ENCODE measurements at places on chromosomes 16 and 17. TPM values are rescaled to one million over a fixed set of nuclear protein-coding genes. Genes with fewer than 3 reads are reported as not detected.

GRCh38 chr17:57068222-57068658 is 16.8 kb upstream of the AKAP1 start:
- no peak overlapping the region for H3K4me3 ChIP-seq
- no peak overlapping the region for H3K27ac ChIP-seq
- no peaks in the 10 kb centered on the region for H3K36me3 ChIP-seq
- DNase-seq: no peak
- H3K27me3 ChIP-seq: no peaks in the 10 kb centered on the region

Gene SPAG7
- 127 TPM for total RNA-seq

DNA sequence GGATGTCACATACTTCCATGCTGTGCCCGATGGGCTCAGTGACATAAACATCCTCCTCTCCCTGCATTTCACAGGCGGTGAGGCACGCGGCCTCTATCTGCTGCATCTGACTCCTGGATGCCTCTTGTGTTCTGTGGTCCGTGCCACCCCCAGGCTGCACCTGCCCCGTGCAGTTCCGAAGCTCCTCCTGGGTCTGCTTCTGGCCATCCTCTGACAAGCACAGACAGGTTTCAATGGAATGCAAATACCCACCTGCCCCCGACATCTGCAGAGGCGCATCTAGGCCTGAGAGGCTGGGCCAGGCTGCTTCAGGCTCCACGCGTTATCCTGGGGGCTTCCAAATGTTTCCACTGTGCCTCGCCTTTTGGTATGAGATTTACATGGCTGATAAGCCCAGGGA is 46.3 kb upstream of the DNAH17 start:
- no peaks in the 10 kb centered on the region for H3K4me1 ChIP-seq
- no peak overlapping the region for H3K4me3 ChIP-seq
- DNase-seq: no peak
- no peaks in the 10 kb centered on the region for H3K27me3 ChIP-seq
- no peaks in the 10 kb centered on the region for H3K36me3 ChIP-seq

DNA sequence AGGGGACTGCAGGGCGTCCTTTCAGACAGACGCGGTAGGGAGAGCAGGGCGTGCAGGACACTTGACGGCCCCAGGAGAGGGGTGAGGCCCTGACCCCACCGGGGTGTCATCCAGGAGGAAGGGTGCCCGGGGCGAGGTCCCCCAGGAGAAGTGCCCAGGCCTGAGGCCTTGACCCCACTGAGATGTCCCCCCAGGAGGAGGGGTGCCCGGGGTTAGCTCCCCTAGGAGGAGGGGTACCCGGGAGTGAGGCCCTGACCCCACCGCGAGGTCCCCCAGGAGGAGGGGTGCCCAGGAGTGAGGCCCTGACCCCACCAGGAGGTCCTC is 27.2 kb upstream of the METRNL start:
- peak overlapping the region; percentile 70 for H3K27ac ChIP-seq
- H3K27me3 ChIP-seq: no peaks in the 10 kb centered on the region
- H3K4me1 ChIP-seq: peaks cover 27% of the 10 kb centered on the region
- no peak for DNase-seq

Gene PLLP
- 1.9 TPM for total RNA-seq

DNA sequence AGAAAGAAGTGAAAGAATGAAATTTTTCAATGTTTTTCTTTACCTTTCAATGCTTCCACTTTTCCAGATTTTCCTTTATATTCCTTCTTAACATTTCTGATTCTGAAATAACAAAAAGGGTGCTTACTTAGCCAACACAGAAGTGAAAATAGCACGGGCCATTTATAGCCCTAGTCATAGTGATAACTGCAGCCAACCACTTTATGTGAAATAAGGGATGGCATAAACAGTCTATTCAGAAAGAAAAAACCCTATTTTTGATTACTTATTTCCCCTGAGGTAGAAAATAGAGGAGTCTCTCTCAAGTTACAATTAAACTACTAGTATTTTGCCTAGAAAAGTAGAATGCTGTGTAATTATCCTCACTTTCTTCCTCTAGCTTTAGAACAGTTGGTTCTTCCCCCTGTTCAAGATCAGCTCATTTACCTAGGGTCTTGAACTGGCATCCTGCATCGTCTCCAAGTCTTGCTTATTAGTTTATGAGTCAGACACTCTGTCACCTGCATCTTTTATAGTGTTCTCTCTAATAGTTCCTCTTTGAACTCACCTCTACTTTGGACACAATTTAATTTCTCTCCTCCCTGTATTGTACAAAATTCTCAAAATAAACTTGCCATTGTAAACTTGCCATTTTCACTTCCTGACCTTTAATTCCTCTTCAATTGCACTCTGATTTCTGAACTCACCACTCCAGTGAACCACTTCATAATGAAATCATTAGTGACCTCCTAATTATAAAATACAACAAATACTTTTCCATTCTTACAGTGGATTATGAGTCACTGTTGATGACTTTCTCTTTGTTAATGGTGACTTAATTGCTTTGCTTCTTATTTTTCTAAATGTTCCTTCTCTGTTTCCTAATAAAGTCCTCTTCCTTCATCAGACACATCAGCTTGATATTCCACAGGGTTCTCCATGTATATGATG is 23.6 kb downstream of the ABCA6 start:
- no peak for DNase-seq
- no peaks in the 10 kb centered on the region for H3K36me3 ChIP-seq
- H3K4me3 ChIP-seq: peak overlapping the region; percentile 26
- no peaks in the 10 kb centered on the region for H3K27me3 ChIP-seq

- no peaks in the 10 kb centered on the region for H3K27me3 ChIP-seq
- no peak overlapping the region for H3K4me3 ChIP-seq
- H3K27ac ChIP-seq: no peak overlapping the region
These were observed 55.3 kb upstream of the MTSS2 start for GRCh38 chr16:70740914-70741782.

Gene KRT16
- not detected for total RNA-seq

DNA sequence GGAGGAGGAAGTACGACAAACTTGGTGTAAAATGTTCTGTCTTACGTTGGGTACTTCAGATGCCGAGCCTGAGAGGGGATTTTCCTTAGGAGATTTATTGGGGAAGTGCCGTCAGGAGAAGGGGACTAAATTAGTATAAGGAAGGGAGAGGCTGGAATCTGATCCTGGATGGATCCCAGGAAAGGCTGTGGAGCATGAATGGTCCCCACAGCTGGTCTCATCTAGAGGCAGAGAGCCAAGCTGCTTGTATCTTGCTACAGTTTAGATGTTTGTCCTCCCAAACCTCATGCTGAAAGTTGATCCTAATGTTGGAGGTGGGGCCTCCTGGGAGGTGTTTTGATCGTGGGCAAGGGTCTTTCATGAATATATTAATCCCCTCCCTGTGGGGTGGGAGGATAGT is 798.4 kb upstream of the EEF2KMT start:
- no peak overlapping the region for H3K4me3 ChIP-seq
- H3K27ac ChIP-seq: no peak overlapping the region
- no peaks in the 10 kb centered on the region for H3K36me3 ChIP-seq
- H3K27me3 ChIP-seq: no peaks in the 10 kb centered on the region
- no peaks in the 10 kb centered on the region for H3K4me1 ChIP-seq
- DNase-seq: no peak

DNA sequence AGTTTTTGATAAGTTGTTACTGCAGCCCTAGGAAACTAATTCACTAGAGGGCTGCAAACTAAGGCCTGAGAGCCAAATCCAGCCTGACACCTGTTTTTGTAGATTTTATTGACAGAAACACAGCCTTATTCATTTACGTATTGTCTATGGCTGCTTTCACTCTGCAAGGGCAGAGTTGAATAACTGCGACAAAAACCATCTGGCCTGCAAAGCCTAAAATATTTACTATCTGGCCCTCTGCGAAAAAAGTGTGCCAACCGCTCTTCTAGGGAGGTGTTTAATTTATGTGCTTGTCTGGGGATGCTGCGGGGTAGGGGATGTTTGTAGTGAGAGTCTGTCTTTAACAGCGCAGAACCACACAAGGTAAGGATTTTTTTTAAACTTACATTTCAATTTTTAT is 165.0 kb upstream of the RBFOX1 start:
- no peak overlapping the region for H3K4me3 ChIP-seq
- H3K4me1 ChIP-seq: no peaks in the 10 kb centered on the region
- no peak overlapping the region for H3K27ac ChIP-seq

Gene MGRN1
- 39.8 TPM for total RNA-seq

DNA sequence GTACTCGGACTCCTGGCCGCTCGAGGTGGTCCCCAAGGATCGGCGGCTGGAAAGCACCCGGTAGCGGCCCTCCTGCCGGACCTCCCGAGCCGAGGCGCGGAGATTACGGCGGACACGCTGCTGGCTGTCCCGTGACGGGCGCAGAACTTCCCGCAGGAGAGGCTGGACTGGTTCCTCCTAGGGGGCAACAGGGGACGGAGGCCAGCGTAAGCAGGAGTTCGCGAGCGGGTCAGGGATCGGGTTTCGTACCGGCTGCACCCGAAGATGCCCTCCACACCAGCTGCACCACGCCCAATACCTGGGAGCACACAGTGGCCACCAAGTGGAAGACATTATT is 341 bp downstream of the SLC7A6OS start:
- H3K27me3 ChIP-seq: no peaks in the 10 kb centered on the region
- DNase-seq: no peak
- H3K36me3 ChIP-seq: peaks cover 68% of the 10 kb centered on the region

Gene SULT1A1
- 12.4 TPM for total RNA-seq

Gene SLC52A1
- total RNA-seq: 0.12 TPM

GRCh38 chr17:80512233-80512632 is 32.4 kb upstream of the RPTOR start:
- peaks cover 34% of the 10 kb centered on the region for H3K27me3 ChIP-seq
- H3K36me3 ChIP-seq: no peaks in the 10 kb centered on the region
- DNase-seq: no peak
- no peaks in the 10 kb centered on the region for H3K4me1 ChIP-seq
- H3K27ac ChIP-seq: no peak overlapping the region

Gene TMC5
- not detected for total RNA-seq

GRCh38 chr17:50787106-50787505 is 19.8 kb upstream of the ANKRD40CL start:
- no peaks in the 10 kb centered on the region for H3K27me3 ChIP-seq
- no peak for DNase-seq
- H3K27ac ChIP-seq: no peak overlapping the region

GRCh38 chr16:57743886-57744641 is 8.5 kb downstream of the KATNB1 start:
- no peak overlapping the region for H3K27ac ChIP-seq
- no peaks in the 10 kb centered on the region for H3K27me3 ChIP-seq
- no peak overlapping the region for H3K4me3 ChIP-seq
- peaks cover 32% of the 10 kb centered on the region for H3K36me3 ChIP-seq

- H3K27me3 ChIP-seq: no peaks in the 10 kb centered on the region
- no peak overlapping the region for H3K4me3 ChIP-seq
- no peaks in the 10 kb centered on the region for H3K36me3 ChIP-seq
- peaks cover 97% of the 10 kb centered on the region for H3K4me1 ChIP-seq
- peak overlapping the region; percentile 91 for H3K27ac ChIP-seq
These were observed 10.9 kb downstream of the ADGRG1 start for GRCh38 chr16:57639172-57639887.

DNA sequence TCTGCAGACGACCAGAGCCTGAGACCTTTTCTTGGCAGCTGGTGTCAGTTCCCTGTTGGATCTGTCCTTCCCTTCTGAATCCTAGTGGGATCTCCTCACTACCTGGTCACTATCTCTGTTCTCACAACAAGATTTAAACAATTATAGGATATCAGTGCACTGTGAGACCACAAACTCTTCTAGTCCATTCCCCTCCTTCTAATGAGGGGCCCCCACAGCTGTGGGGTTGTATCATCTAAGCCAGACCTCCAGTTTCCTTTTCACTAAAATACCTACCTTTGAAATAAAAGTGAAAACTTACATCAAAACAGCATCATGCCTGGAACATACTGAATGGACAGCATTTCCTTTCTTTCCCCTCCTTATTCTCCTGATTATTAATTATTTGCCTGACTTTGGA is 233.2 kb downstream of the PRKCA start:
- H3K4me3 ChIP-seq: no peak overlapping the region
- no peaks in the 10 kb centered on the region for H3K27me3 ChIP-seq
- H3K4me1 ChIP-seq: no peaks in the 10 kb centered on the region
- DNase-seq: no peak
- no peak overlapping the region for H3K27ac ChIP-seq

- no peaks in the 10 kb centered on the region for H3K27me3 ChIP-seq
- peak; percentile 61 for DNase-seq
- H3K4me1 ChIP-seq: peaks cover 43% of the 10 kb centered on the region
- no peaks in the 10 kb centered on the region for H3K36me3 ChIP-seq
- peak overlapping the region; percentile 62 for H3K27ac ChIP-seq
These were observed 17.2 kb downstream of the GINS3 start for GRCh38 chr16:58409316-58409973.

GRCh38 chr16:3174618-3175148 is 13.3 kb upstream of the OR1F1 start:
- peaks cover 9% of the 10 kb centered on the region for H3K4me1 ChIP-seq
- DNase-seq: no peak
- no peak overlapping the region for H3K27ac ChIP-seq
- no peak overlapping the region for H3K4me3 ChIP-seq
- H3K27me3 ChIP-seq: peaks cover 98% of the 10 kb centered on the region

Gene WNK4
- total RNA-seq: not detected

GRCh38 chr17:82871056-82871775 is 31.4 kb upstream of the ZNF750 start:
- H3K4me1 ChIP-seq: peaks cover 24% of the 10 kb centered on the region
- H3K36me3 ChIP-seq: no peaks in the 10 kb centered on the region
- no peak overlapping the region for H3K4me3 ChIP-seq
- H3K27me3 ChIP-seq: no peaks in the 10 kb centered on the region
- peak; percentile 46 for DNase-seq
- H3K27ac ChIP-seq: peak overlapping the region; percentile 78

GRCh38 chr17:62882284-62882683 is 74.2 kb upstream of the MARCHF10 start:
- H3K27me3 ChIP-seq: no peaks in the 10 kb centered on the region
- no peak for DNase-seq
- H3K27ac ChIP-seq: no peak overlapping the region
- H3K4me3 ChIP-seq: no peak overlapping the region
- H3K4me1 ChIP-seq: no peaks in the 10 kb centered on the region
